ENCODE measurements at places on chromosomes 13 and 19.

DNA sequence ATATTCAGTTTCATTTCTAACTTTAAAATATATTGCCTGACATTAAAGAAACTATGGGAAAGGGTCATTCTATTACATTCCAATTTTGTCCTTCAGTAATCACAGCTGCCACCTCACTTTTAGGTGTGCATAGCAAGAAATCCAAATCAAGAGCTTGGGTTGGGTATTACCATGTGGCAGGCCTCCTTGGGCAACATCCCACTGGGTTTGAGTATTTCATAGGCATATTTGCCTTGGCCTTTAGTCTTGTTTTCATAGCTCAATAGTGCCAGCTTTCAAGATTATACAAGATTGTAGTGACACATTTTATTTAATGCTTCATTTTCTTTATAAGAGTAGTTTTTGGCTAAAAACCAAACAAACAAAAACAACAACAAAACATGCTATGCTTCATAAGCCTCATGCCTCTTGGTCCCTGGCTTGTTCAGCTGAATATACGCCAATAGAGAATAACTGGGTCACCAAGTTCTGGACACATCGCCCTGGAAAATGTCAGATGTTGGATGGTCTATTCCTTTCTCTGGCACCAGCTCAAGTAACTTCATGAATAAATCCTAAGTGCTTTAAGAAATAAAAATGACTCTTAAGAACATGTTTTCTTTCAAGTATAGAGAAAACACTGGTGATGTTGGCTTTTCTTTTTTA is 167.4 kb upstream of the STARD13 start:
- no peak for DNase-seq

- peak; percentile 65 for DNase-seq
These were observed 633 bp downstream of the SHISA7 start for GRCh38 chr19:55442372-55442961.

- no peak for DNase-seq
These were observed 4.4 kb downstream of the HAS1 start for GRCh38 chr19:51719251-51719988.

DNA sequence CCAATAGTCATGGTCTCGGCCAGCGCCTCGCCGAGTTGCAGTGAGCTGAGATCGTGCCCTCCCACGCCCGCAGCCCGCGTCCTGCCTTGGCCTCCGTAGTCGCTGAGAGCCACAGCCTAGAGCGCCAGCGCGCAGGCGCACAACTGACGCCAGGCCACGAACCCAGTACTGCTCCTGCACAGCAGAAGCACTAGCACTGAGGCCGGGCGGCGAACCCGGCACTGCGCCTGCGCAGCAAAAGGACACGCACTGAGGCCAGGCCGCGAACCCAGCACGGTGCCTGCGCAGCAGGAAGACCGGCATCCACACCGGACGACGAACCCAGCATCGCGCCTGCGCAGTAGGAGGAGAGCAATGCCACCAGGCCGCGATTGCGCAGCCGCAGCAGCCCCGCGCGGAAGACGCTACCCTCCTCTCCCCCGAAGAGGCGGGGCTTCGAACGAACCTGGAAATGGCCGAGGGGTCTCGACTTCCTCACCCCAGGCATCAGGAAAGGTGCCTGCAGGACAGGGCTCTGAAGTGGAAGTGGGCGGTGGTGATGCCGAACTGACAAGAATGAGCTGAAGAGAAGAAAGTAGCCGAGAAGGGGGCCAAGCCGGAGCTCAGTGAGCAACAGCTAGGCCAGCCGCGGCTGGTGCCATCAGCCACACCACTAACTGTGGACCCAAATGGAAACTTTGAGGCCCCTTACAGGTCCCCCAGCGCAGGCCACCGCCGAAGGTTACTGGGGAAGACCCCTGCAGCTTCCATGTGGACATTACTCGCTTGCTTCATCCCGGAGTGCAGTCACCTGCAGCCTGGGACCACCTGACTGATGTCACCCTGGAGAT is 7.5 kb downstream of the F10 start:
- DNase-seq, result no peak

DNA sequence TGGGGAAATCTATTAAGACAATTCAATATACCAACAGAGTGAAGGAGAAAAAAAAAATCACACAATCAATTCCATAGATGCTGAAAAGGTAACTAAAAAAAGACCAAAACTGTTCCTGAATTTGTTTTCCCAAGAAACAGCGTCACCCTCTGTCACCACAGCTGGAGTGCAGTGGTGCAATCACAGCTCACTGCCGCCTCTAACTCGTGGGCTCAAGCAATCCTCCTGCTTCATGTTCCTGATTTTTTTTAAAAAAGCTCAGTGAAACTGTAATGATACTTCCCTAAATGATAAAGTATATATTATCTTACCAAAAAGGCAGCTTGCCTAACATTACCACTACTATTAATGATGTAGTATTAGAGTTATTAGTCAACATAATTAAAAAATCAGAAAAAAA is 19.6 kb upstream of the ZFP14 start:
- no peak for DNase-seq

GRCh38 chr13:30792285-30793000 is 57.1 kb downstream of the ALOX5AP start:
- DNase-seq, result peak; percentile 46

- no peak for DNase-seq
These were observed 740 bp upstream of the BEST2 start for GRCh38 chr19:12750851-12751250.

GRCh38 chr13:101272886-101273285 is 143.4 kb downstream of the NALCN start:
- DNase-seq, result no peak

GRCh38 chr19:11014403-11014911 is 53.6 kb downstream of the SMARCA4 start:
- DNase-seq, result no peak

DNA sequence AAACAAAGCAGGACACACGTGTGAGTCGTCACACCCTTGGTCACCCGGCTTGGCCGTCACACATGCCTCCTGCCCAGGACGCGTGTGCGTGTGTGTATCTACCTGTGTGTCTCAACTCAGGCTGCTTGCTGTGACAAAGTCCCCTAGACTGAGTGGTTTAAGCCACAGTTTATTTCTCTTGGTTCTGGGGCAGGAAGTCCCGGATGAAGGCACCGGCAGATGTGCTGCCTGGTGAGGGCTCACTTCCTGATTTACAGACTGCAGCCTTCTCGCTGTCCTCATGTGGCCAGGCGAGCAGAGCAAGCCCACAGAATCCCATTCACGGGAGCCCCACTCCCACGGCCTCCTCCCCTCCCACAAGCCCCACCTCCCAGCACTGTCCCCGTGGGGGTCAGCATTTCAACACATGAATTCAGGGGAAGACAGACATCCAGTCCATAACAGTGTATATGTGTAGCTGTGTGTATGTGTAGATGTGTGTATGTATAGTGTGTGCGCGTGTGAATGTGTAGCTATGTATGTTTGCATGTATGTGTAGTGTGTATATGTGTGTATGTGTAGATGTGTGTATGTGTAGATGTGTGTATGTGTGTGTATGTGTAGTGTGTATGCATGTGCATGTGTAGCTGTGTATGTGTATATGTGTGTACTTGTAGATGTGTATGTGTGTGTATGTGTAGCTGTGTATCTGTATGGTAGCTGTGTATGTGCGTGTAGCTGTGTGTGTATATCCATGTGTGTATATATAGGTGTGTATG is 51.5 kb downstream of the MCF2L start:
- DNase-seq, result no peak

- DNase-seq, result no peak
These were observed 169.5 kb upstream of the STARD13 start for GRCh38 chr13:33454844-33455705.

DNA sequence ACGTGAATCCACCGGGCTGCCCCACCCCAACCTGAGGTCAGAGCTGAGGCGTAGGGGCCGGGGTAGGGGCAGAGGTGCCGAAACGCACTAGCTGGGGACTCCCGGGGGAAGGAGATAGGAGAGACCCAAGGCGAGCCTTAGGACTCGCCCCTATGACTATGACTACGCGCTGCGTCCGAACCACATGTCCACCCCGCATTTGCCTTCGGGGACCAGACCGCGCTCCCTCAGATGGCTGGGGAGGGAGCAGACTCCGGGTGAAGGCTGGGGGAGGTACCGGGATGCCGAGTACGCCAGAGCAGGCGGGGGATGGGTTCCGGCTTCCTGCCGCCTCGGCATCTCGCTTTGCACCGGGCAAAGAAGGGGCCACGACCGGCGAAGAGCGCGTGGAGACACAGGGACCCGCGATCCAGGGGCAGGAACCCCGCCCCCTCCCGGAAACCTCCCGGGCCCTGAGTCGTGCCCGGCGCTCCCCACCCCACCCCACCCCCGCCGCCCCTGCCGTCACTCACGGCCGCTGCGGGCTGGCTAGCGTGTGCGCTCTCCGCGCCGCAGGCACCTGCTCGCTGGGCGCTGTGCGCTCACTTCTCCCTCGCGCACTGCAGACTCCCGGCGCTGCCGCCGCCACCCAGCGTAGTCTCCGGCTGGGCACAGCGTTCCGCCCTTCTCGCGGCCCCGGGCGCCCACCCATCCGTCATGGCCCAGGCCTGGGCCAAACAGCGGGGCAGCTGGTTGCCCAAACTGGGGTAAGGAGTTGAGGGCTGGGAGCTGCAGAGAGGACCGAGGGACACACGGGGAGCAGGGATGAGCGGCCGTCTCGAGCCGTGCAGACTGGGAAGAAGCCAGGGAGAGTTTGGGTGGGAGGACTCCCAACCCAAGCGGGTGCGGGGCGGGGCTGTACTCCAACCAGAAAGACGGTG is 622 bp upstream of the VSTM2B start:
- no peak for DNase-seq

- DNase-seq, result no peak
These were observed 185.4 kb downstream of the POSTN start for GRCh38 chr13:37413161-37413560.

DNA sequence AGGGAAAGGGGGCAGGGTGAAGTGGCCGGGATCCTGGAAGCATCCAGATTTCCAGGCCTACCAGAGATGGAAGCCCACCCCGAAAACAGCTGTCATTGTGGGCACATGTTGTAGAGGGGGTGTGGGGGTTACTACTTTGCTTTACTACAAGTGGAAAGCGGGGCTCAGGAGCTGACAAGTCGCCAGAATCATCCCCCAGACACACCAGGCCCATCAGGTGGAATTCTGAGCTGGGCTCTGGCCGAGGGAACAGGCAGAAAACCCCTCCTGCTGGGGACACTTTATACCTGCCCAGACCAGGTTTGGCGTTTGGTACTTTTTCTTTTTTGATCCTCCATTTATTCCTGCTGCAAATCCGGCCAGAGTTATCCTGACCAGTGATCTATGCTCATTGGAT is 3.8 kb downstream of the CDX2 start:
- DNase-seq, result no peak

GRCh38 chr13:108349269-108349668 is 79.8 kb downstream of the TNFSF13B start:
- DNase-seq, result no peak

- DNase-seq, result no peak
These were observed 181.1 kb downstream of the TSHZ3 start for GRCh38 chr19:31168106-31168625.

GRCh38 chr19:40261631-40262030 is 23.5 kb downstream of the AKT2 start:
- no peak for DNase-seq

- no peak for DNase-seq
These were observed 11.6 kb downstream of the PNPLA6 start for GRCh38 chr19:7547159-7547558.

- no peak for DNase-seq
These were observed at the start of gene DENND1C for GRCh38 chr19:6481541-6482342. Gene DENND1C (minus strand): TSS chr19:6481787. CDS start chr19:6481695, 92 bp downstream.

DNA sequence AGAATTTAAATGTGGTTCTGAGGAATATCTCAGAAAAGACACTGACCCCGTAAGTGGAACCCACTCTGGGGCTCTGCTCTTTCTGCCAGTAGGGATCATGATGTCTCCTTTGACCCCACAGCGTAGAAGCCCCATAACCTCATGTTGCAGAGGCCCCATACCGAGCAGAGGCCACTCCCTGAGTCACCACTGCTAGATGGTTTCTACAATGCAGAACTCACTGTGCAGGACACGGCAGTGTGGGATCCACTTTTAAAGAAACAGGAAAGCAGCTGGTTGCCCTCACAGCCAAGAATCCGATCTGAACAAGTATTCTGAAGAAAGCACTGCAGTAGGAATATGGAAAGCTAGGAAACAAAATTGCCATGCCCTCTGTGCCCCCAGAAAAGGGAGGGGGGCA is 4.2 kb downstream of the SLC7A1 start:
- DNase-seq, result no peak

DNA sequence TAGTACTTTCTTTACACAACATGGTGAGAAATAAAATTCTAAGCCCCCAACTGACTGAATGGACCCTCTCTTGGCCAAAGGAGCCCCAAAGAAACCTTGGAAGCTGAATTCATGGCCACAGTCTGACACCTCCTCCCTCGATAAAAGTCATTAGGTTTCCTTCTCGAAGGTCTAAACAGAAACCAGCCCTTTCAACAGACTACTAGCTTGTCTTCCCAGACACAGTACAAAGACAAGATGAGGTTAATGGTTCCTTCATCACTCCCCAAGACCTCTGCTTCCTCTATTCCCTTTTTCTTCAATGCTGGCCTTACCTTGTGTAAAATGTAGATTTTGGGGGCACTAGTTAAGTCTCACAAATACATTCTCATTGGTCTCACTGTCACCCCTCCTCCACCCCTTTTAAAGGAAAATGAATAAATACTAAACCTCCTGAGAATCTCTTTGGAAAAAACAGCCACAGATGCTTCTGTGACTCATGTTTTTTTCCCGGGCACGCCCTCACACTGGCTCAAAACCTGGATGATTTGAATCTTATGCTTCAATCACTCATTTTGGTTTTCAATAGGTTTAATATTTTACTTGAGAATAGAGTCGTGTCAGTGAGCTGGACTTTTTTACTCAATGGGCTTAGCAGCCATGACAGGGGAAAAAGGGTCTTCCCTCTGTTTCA is 65.8 kb upstream of the MED4 start:
- DNase-seq, result no peak

GRCh38 chr19:32146664-32147063 is 198.7 kb upstream of the ZNF507 start:
- no peak for DNase-seq

- DNase-seq, result no peak
These were observed 882.1 kb downstream of the UQCRFS1 start for GRCh38 chr19:28330831-28331230.

DNA sequence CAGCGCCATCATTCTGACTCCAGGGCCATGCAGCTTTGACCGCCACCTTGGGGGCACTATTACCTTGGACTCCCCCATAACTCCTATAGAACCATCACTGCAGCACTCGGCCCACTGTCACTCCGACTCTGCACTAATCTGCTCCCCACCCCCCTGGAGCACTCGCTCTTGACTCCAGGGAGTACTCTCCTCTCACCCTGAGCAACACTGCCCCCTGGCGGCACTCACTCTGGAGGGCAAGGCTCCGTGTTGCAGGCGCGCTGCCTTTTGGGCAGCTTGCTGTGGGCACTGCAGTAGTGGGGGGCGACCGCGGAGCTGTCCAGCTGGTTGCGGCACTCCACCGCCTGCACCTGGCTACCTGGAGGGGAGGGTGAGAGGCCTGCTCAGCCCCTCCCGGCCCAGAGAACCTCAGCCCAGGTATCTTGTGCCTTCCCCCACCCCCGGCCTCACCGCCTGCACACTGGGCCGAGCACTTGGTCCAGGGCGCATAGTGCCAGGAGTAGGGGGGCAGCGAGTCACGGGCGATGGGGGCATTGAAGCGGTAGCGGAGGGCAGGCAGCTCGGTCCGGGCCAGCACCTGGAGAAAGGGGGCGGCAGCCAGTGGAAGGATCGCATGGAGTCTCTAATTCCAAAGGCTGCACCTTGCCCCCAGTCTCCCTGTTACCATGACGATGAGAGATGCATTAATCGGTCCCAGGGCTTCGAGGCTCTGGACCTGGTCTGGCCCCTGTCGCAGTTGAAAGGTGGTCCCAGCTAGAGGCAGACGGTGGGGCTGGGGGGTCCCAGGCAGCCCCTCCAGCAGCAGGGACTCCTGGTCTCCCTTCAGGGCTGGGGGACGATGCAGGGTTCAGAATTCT is 8.9 kb upstream of the MYO1F start:
- DNase-seq, result peak; percentile 74
